ENCODE measurements at places on chromosomes 5 and 9.

DNA sequence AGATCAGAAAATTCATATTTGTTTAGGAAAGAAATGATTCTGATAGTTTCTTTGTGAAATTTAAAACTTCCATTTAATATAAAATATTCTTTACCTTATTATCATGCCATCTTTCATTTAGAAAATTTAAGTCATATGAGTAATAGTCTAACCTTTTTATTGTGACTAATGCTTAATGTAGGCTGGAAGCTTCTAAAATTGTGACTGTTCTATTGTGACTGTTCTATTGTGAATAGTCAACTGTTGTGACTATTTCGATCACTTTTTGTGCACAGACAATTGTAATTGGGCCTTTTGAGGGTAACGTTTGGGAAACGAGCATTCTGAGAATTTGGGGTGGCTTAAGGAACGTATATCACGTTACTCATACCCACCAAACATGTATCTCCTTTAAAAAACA is 100.0 kb downstream of the PARP8 start:
- DNase-seq: no peak

DNA sequence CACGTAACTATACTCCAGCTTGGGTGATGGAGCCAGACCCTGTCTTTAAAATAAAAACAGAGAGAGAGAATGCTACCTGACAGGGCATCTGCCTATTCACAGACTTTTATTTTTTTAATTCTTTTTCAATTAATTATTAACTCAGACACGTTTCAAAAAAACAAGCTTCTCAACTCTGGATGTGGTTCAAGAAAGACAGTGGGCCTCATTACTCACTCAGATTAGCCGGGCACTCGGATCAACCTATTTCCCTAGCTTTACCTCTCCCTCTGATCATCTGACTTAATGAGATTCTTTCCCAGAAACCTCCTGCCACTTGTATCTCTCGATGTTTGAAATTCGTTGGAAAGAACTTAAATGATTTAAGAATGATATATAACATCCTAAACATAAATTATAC is 134.1 kb downstream of the TRPM6 start:
- no peak for DNase-seq

- DNase-seq: no peak
Observed at GRCh38 chr5:21910731-21911130, 942.4 kb downstream of the CDH12 start.

- DNase-seq: no peak
Observed at GRCh38 chr5:116248432-116248831, 163.6 kb downstream of the COMMD10 start.

DNA sequence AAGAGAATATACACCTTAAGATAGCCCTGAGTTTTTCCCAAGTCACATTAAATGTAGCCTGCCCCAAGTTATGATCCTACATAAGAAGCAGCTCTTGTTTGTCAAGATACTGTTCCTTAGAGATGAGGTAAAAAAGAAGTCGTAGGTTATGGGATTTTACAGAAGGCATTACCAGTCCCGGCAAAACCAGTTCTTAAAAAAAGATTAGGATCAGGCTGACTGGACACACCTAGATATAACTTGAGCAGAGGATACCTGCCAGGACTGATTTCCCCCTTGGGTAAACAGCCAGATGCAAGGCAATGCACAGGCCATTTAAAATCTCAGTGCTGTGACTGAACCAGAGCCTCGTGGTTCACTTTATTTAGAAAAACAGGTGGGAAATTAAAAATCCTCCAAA is 14.1 kb upstream of the SEMA5A start:
- DNase-seq: no peak

DNA sequence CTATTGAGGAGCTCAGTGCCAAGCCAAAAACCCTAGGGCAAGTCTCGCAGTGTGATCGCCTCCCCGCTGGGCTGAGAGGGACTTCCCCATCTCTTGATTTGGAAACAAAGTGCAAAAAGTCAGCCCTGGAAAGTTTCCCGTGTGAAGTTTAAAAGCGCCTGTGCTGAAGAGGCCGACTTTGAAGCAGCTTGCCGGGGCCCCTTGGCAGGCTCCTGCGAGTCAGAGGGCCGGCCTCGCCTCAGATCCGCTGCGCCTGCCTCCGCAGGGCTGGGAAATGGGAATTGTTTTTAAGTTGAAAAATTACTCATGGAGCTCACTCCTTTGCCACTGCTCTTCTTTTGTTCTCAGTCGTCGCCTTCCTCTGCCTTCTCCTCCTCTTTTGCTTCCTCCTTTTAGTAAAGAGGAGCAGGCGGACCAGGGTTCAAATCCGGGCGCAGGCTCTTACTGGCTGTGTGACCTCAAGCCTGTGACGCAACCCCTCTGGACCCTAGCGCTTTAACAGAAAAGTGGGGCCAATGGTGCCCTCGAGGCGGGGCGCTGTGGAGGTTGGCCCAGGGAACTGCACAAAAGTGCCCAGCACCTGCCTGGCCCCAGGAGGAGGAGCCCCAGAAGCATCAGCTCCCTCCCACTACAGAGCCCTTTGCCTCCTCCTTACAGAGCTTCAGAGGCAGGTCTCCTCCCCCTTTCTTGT is 14.7 kb upstream of the LHX2 start:
- DNase-seq: peak; percentile 54

DNA sequence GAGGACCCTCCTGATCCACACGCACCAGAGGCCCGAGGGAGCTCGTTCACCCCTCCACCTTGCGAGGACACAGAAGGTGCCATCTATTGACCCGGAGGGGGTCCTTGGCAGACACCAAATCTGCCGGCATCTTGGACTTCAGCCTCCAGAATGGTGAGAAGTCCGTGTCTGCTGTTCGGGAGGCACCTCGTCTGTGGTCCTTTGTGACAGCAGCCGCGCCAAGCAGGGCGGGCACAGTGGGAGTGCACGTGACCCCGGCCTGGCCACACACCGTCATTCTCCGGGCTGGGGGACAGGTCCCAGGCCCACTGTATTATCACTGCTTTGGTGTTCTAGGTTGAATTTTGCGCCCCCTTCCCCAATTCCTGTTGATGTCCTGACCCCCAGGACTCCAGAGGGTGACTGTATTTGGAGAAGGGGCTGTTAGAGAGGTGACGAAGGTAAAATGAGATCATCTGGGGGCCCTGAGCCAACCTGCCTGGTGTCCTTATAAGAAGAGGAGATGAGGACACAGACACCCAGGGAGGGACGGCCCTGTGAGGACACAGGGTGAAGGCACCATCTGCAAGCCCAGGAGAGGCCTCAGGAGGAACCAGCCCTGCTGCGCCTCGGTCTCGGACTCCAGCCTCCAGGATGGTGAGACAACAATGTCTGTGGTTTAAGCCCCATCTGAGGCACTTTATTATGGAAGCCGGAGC is 15.7 kb downstream of the LPCAT1 start:
- DNase-seq: no peak

- no peak for DNase-seq
Observed at GRCh38 chr5:154885439-154885838, 27.0 kb downstream of the CNOT8 start.

GRCh38 chr9:21558615-21559401 is 76.7 kb upstream of the IFNE start:
- DNase-seq: no peak

DNA sequence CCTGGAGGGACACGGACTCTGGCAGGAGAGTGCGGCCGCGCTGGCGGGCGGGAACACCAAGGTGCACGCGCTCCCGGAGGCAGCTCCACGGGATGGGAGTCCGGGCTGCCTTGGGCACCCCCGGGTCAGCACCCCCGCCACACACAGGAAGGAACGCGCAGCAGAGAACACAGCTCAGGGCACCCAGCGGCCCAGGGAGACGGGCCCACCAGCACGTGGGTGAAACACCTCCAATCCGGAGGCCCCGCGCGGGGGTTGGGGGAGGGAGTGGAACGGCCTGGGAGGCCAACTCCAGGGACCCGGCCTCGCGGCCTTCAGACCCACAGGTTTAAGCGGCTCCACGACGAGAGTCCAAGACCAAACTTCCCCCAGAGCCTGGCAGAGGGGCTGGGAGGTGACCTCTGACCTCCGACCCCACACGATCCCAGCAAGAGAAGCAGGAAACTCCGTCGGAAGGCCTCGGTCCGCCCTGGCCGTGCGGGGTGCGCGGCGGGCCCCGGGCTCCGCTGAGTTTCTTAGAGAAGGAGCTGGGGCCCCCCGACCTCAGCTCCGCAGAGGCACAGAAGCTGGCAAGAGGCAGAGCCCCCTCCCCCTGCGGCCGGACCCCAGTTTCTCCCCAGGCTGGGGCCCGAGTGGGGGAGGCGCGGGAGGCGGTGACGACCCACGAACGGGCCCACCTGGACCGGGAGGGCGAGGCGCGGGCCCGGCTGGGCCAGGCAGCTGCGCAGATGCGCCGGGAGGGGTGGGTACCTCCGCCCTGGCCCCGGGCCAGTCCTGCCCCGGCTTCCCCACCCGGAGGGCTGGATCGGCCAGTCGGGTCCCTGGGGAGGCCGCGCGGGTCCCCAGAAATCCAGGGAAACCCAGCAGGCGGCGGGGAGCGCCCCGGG is 851 bp downstream of the NACC2 start:
- DNase-seq: peak; percentile 36

DNA sequence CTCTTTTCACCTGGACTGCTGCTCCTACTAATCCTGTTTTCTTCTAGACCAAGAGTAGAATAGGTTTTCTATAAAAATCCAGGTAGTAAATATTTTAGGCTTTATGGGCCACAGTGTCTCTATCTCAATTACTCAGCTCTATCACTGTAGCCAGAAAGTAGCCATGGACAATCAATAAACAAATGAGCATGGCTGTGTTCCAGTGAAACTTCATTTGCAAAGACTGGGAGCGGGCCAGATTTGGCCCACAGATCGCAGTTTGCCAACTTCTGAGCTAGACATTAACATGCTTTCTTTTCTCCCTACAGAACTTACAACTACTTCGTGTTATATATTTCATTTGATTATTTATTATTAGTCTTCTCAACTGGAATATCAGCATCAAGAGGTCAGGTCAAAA is 30.2 kb downstream of the BRINP1 start:
- DNase-seq: no peak

GRCh38 chr9:95048225-95049087 is 269.1 kb downstream of the FANCC start:
- peak; percentile 49 for DNase-seq

GRCh38 chr9:94169968-94170367 is 85.7 kb downstream of the PTPDC1 start:
- no peak for DNase-seq

DNA sequence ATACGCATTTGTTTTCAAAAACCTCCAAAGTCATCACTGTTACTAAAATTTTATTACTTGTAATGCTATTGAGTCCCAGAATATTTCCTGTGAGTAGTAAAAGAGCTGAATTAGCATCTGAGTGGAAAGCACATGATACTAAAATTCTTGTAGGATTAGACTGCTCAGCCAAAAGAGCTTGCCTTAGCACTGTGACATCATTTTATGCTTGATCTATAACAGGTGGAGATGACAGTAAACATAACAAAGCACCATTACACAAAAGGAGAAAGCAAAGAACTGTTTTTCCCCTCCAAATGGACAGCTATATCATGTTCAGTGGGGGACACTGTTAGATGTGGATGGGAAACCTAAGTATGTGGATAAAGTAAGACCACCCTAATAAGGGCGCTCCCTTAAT is 5.8 kb upstream of the JAK2 start:
- no peak for DNase-seq

All from activated CD4-positive, alpha-beta T cell treated with anti-CD3 and anti-CD28 coated beads, Interleukin-2, amount 50 U/mL, for 16 hours (primary cell).